ENCODE measurements at places on chromosomes 2 and 18. TPM values are rescaled to one million over a fixed set of nuclear protein-coding genes. Genes with fewer than 3 reads are reported as not detected.

DNA sequence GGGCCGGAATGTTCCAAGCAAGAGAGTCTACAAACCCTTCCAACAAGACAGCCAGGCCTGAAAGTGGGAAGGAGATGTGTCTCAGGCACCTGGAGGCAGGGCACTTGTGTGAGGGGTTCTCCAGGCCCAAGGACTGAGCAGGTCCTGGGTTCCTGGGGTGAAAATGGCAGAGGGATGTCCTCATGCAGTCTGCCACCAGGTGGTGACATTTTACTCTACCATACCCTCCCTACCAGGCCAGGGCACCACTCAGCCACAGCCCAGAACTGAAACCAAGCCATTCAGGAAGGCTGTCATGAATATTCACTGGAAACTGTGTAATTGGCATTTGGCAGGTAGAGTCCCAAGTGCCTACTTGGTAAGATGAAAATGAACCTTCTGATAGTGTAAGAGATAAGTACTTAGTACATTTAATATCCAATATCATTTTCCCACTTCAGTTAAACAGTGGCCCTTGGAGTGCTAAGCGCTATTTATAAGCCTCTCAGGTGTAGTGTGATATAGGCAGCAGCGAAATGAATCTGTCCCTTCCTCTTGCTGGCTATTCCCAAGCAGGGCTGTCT, 185.1 kb downstream of the MYO5B start:
- no peaks in the 10 kb centered on the region for H3K4me1 ChIP-seq
- peak; percentile 40 for DNase-seq
- no peaks in the 10 kb centered on the region for H3K27me3 ChIP-seq
- H3K27ac ChIP-seq = no peak overlapping the region
- H3K36me3 ChIP-seq = no peaks in the 10 kb centered on the region
- no peak overlapping the region for H3K4me3 ChIP-seq

DNA sequence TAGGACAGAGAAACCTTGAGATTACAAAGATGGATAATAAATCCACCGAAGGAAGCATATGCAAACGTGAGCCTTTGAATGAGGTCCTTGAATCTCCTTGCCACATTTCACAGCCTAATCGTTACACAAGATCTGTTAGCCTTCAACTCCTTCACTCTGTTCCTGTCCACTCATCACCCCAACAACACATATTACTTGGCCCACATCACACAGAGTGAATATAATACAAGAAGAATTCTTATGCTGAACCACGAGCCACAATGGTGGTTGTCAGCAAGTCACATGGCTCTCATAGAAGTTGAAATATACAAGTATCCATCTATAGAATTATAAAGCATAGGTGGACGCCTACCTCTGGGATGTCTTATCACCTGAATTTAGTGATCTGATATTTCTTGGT, 12.6 kb downstream of the ZBTB7C start:
- H3K36me3 ChIP-seq = no peaks in the 10 kb centered on the region
- H3K4me1 ChIP-seq = peaks cover 20% of the 10 kb centered on the region
- H3K27ac ChIP-seq = peak overlapping the region; percentile 17
- no peaks in the 10 kb centered on the region for H3K27me3 ChIP-seq
- DNase-seq = no peak
- no peak overlapping the region for H3K4me3 ChIP-seq

GRCh38 chr2:144990661-144991060, 470.7 kb upstream of the ZEB2 start:
- no peak overlapping the region for H3K4me3 ChIP-seq
- H3K4me1 ChIP-seq = no peaks in the 10 kb centered on the region
- H3K27ac ChIP-seq = no peak overlapping the region

DNA sequence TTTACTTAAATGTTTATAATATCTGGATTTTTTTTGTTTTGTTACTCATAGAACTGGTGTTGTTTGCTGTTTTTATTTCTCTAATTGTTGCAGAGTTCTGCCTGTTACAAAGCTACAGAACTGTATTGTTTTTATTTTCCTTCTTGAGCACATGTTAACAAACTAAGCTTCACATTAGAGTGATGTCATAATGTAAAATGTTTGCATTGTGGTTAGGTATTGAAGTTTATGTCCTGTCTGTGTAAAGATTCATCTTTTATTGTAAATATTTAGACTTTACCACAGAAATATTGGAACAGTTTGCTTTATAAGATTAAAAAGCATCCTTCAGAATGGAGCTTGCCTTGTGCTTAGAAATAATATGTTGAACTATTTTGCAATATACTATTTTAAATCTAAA, 67.7 kb downstream of the CLIP4 start:
- H3K4me3 ChIP-seq = no peak overlapping the region
- H3K27ac ChIP-seq = no peak overlapping the region
- H3K4me1 ChIP-seq = no peaks in the 10 kb centered on the region
- H3K36me3 ChIP-seq = no peaks in the 10 kb centered on the region
- no peaks in the 10 kb centered on the region for H3K27me3 ChIP-seq
- DNase-seq = no peak

HOXD12 gene
- not detected for total RNA-seq

DNA sequence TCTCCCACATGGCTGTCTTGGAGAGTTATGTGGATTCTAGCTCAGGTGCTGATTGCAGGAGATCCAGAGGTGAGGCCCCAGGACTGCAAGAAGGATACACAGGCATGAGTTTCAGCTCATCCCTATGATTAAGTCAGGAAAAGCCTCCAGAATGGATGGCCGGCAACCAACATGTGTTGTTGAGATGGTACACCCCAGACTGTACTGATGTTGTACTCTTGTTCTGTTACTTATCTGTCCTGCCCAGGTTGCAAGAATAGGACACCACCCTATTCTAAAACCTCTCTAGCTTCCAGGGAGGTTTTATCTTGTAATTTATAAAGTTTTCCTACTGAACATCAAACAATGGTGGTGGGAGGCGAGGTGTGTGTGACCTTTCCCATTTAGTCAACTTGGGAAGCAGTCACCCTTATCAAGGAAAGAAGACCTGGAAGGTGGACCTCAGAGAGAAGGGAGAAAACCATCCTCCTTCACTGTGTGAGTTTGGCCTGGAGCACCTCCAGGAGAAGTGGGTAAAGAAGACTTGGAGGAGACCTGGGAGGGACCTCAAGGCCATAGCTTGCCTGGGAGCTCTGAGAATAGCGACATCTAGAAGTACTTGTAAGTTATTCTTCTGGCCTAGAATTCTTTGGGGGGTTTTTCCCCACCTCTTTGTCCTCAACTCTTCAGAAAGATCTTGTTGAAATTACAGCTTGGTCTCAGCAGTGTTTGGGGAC, 8.6 kb downstream of the FAM124B start:
- no peaks in the 10 kb centered on the region for H3K36me3 ChIP-seq
- no peak for DNase-seq
- H3K27me3 ChIP-seq = no peaks in the 10 kb centered on the region
- H3K27ac ChIP-seq = no peak overlapping the region
- no peak overlapping the region for H3K4me3 ChIP-seq

DNA sequence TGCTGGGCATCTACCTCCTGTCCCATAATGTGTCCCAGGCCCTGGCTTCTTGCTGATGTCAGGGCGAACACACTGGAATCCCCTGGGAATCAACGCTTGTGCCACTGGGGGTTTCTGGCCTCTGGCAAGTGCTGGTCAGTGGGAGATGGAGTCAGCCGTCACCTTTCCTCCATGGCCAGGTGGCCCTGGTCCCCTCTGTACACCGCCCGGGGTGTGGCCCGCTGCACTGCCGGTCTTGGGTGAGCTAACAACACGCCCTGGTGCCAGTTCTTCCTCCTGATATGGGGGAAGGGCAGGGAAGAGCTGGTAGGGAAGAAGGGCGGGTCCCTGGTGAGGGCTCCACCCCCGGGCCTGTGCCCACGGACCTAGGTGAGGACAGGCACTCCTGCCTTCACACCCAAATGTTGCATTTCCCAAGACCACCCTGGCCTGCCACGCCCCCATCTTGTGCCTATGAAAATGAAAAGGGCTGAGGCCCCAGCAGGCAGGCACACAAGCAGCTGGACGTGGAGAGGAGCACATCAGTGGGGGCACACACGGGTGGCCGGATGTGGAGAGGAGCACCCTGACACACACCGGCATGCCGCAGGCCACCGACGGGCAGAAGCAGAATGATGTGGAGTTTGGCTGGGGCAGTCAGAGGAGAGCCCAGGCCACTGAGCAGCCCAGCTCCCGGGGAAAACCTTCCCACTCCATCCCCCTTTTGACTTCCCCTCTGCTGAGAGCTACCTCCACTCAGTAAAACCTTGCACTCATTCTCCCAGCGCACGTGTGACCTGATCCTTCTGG, 140.5 kb downstream of the ASB1 start:
- no peak for DNase-seq
- no peaks in the 10 kb centered on the region for H3K27me3 ChIP-seq
- H3K36me3 ChIP-seq = no peaks in the 10 kb centered on the region
- no peak overlapping the region for H3K27ac ChIP-seq

Data from adrenal gland (tissue), 19 donors.